Left renal pelvis (tissue), 4 donors: ENCODE measurements at places on chromosomes 4 and X. TPM values are rescaled to one million over a fixed set of nuclear protein-coding genes. Genes with fewer than 3 reads are reported as not detected.

DNA sequence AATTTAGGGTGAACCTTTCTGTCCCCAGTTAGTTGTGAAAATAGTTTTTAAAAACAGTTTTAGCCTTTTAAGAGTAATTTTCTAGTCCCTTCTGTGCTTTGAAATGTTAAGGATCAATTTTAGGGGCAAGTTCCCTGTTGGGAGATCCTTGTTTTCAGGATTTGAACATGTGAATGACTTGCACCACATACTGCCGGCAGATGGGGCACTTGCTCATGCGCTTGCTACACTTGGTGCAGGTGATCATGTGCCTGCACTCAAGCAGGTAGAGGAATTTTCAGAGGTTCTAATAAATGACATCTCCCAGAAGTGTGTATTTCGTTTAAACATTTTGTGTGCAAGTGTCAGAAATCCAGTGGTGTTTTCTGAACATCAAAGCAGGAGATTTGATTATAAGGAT, 195.9 kb downstream of the CHM start:
- DNase-seq = no peak

DNA sequence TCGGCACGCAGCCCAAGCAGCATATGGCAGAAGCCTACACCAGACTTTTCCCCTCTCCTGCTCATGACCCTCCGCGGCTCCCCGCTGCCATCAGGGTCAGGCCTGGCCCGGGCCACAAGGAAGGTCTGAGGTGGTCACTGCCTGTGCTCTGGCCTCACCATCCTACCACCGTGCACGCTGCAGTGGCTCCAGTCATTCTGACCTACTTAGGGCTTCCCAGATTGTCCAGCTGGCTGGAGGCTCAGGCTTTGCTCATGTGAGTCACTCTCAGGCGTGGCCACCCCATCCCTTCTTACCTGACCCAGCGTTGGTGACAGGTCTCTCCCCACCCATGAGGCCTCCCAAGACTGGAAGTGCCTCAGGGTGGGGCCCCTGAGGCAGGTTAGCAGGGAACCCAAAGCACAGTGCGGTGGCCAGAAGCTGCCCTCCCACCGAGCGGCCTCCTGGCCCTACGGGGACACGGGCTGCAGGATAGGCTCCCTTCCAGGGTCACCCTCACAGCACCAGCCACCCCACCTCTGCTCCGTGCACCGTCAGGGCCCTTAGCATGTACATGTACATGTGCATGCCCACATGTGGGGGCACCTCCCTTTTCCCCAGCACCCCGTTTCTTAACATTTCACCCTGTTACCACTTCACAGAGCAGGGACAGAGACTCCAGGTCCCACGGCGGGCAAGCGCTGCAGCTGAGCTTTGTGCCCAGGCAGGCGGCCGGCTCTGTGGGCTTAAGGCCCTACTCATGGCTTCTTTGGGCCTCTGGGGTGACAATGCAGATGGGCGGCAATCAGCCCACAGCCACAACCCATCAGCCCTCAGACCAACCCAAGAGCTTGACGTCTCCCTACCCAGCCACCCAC, 2.2 kb downstream of the TREX2 start:
- no peak for DNase-seq

DNA sequence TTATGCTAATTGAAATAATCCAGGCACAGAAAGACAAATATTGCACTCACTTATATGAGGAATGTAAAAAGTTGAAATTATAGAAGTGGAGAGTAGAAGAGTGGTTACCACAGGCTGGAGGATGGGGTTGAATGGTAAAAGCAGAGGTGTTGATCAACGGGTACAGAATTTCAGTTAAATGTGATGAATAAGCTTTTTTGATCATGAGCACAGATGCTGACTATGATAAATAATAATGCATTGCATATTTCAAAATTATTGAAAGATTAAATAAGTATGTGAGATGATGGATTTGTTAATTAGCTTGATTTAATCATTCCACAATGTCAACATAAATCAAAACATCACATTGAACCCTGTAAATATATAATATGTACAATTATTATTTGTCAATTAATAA, 213.1 kb downstream of the DCAF12L2 start:
- no peak for DNase-seq

- no peak for DNase-seq
These were observed 155.3 kb downstream of the SPCS3 start for GRCh38 chr4:176475067-176475466.

Gene TKTL1
- polyA plus RNA-seq = 0.22 TPM

GRCh38 chr4:187433141-187433540, 562.4 kb upstream of the ZFP42 start:
- DNase-seq = no peak

DNA sequence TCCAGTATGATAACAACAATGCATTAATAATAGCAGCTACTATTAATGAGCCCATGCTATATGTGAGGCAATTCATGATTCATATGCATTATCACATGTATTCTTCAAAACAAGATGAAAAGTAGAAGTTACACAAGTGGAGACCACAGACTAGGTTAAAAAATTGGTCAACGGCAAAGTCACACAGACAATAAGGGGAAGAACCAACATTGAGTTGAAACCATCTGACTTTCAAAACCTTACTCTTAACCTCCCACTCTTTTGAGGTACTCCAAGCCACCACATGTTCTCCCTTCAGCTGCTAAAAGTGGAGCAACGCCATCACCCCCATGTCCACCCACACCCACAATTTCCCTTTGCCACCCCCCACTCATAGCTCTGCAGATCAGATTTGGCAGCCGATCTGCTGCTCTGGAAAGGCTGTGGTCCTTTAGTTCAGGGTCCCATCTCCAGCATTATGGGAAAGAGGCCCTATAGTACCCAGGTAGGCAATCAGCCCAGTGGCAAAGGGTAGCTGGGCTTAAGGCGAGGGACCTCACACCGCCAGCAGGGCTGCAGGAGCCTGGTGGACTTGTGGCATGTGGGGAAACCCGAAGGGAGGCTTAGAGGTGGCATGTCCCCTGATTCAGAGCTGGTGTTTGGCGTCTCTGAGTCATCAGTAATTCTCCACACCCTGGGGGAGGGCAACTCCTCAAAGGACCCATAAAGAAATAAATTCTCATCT, 33.5 kb upstream of the CYBB start:
- DNase-seq = no peak

DNA sequence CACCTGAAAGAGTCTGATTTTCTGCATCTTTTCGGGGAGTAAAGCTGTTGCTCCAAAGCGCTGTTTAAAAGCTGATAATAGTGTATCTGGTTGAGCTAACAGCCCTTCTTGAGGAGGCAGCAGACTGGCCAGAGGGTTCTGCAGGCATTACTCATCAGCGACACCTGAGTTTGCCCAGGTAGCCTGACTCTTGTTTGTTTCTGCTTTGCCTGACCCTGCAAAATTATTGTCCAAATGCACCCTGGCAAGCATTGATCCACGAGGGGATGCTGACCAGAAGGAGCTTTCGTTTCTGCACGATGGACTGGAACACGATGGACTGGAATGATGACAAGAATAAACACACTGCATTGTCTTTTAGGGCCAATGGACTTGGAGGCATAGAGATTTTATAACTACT, 6.2 kb downstream of the CD99 start:
- DNase-seq = no peak
